ENCODE measurements at places on chromosomes 13 and 19. TPM values are rescaled to one million over a fixed set of nuclear protein-coding genes. Genes with fewer than 3 reads are reported as not detected.

Gene RNF17
- not detected for total RNA-seq

Gene CD209
- not detected for total RNA-seq

Gene ZNF682
- 0.72 TPM for total RNA-seq

Gene TMIGD2
- total RNA-seq = not detected

Gene FXYD3
- total RNA-seq = not detected

Gene GRIK5
- total RNA-seq = 0.27 TPM

Gene FLT1
- 268 TPM for total RNA-seq

Gene ZNF132
- 5.5 TPM for total RNA-seq

Gene PLIN4
- under 0.01 TPM for total RNA-seq

Gene TNFRSF19
- total RNA-seq = 0.53 TPM

Gene PCDH8
- not detected for total RNA-seq

Gene LGALS7B
- total RNA-seq = not detected

Gene OR4F17
- not detected for total RNA-seq

Gene CEACAM20
- total RNA-seq = not detected

Gene FFAR1
- total RNA-seq = not detected

Gene GAPDHS
- total RNA-seq = not detected

Gene RGL3
- 2.9 TPM for total RNA-seq

Gene IZUMO4
- 0.50 TPM for total RNA-seq

Gene FCHO1
- 0.93 TPM for total RNA-seq

Gene SIGLEC12
- total RNA-seq = not detected

Gene SYCN
- total RNA-seq = not detected

Gene PLIN5
- 0.14 TPM for total RNA-seq

Gene GPC5
- total RNA-seq = not detected

Gene ZNF730
- 3.4 TPM for total RNA-seq

Gene MIR17HG
- total RNA-seq = 27.1 TPM

Gene IRGC
- total RNA-seq = not detected

Gene ZNF575
- total RNA-seq = 0.27 TPM

Gene OR7D2
- 0.22 TPM for total RNA-seq

Gene ZNF524
- total RNA-seq = 9.0 TPM

Gene NKG7
- total RNA-seq = not detected

Gene ZNF836
- 4.7 TPM for total RNA-seq

Gene AMER2
- total RNA-seq = not detected

Gene CC2D1A
- 18.5 TPM for total RNA-seq

Gene TIMM50
- total RNA-seq = 79.4 TPM

Gene SYT5
- 0.07 TPM for total RNA-seq

Gene CEACAM4
- total RNA-seq = not detected

Gene FGF21
- total RNA-seq = not detected

Gene HS6ST3
- 2.5 TPM for total RNA-seq

Gene ZNF568
- 5.7 TPM for total RNA-seq

Gene MTRF1
- total RNA-seq = 18.1 TPM

Gene CYSLTR2
- total RNA-seq = not detected

Gene GSX1
- not detected for total RNA-seq

Gene FCAR
- total RNA-seq = not detected

Gene VMAC
- 3.5 TPM for total RNA-seq

Gene SERPINE3
- total RNA-seq = 0.07 TPM

Gene ZNF829
- total RNA-seq = 2.0 TPM

Gene URAD
- total RNA-seq = not detected
